ENCODE measurements at places on chromosomes 6 and 20.

- no peak for DNase-seq
Observed at GRCh38 chr6:158358450-158359077, 46.3 kb downstream of the TULP4 start.

- no peak for DNase-seq
Observed at GRCh38 chr20:58421497-58421850, 32.4 kb downstream of the VAPB start.

DNA sequence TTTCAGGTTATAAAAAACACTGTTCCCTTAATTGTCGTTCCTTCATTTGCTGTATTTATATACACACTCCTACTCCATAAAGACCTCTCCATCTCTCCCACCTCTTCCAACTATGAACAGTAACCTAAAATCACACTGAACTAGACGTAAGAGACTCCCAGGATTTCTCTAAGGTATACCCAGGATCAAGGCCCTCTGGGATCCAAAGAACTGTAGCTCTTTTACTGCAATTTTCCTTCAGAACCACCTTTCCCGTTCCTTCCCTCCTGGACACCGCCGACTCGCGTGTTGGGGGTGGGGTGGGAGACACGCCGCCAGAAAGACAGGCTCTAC is 680 bp downstream of the LATS1 start:
- no peak for DNase-seq

- DNase-seq: no peak
Observed at GRCh38 chr6:3751077-3751729, at the start of gene PXDC1. Gene PXDC1, minus strand, starts transcription at chr6:3751713. Its CDS starts 182 bp downstream, at chr6:3751531.

- DNase-seq: no peak
Observed at GRCh38 chr6:148997865-148998264, 251.0 kb downstream of the UST start.

DNA sequence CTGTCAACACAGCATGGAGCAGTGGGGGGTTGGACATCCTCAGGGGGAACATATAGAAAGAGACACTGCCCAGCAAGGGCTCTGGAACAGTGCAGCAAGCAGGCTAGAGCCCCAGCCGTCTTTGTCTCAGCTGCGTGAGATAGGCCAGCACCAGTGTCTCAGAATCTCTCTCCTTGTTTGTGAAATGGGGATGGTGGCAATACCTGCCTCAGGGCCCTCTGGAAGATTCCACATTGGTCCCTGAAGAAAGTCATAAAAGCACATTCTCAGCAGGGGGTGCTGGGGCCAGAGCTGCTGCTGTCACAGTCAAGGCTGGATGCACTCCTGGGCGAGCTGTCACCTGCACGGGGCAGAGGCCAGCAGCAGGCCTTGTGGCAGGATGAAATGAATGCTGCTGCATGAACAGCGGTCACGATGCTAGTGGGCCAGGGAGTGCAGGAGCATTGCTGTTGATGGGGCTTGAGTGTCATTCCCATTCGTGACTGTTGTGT is 121.7 kb downstream of the SYCP2 start:
- peak; percentile 61 for DNase-seq

GRCh38 chr6:128167552-128167951 is 266.7 kb upstream of the THEMIS start:
- DNase-seq: no peak

GRCh38 chr6:112833581-112834131 is 486.5 kb downstream of the RFPL4B start:
- no peak for DNase-seq

DNA sequence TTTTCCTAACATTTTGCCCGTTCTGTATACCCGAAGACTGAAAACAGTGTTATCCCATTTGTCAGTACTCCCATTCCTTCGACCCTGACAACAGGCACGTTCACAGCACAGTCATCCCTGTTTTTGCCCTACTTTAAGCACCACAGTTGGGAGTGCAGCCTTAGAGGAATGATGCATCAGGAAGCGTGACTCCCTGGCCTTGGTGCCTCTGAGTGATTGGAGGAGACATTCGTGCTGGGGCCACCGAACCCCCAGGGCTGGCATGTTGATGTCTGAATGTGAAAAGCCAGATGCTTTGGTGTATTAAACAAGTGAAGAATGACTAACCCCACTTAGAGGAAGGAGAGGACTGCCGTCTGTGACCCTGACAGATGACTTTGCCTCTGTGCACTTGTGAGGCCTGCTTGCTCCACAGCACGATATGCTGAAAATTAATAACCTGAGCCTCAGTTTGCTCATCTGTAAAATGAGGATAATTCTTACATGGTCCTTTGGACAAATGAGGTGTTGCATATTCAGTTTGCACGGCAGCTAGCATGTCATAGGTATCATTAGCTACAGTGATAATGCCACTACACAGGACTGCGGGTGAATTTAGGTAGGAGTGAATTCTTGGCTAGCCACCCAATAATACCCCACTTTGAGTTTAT is 36.0 kb downstream of the STK35 start:
- no peak for DNase-seq

DNA sequence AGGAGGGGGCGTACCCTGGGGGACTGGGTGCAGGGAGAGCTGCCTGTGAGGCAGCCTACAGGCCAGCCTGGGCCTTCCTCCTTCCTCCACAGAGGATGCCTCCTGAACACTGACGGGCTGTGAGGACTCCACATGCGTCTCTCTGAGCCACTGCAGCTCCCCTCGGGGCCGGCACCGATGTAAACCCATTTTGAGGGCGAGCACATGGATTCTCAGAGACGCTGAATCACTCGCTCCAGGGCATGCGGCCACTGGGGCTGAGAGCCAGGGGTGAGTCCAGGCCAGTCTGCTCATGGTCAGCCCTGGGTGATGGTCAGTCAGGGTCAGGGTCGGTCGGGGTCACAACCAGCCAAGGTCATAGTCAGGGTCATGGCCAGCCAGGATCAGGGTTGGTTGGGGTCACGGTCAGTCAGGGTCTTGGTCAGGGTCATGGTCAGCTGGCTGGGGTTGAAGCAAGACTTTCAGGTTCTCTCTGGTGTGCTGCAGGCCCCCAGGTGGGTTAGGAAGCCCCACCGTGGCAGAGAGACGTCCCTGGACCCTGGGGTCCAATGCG is 14.7 kb upstream of the RBBP8NL start:
- no peak for DNase-seq

DNA sequence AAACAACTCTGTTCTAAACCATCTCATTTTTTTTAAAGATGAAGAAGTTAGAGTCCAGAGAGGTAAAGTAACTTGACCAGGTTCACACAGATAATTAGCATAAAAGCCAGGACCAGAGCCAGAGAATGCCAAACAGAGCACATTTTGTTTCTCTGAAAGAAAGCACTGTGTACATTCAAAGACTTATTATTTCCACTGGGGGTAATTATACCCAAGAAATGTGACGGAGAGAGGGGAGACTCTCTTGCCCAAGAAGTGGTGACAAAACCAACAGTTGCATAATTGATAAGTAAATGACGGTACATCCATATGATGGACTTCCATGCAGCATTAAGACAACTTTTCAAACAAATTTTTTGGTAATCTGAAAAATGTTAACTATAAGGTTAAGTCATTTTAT is 111.6 kb downstream of the RTN4IP1 start:
- DNase-seq: no peak

- DNase-seq: no peak
Observed at GRCh38 chr6:132812255-132812732, 2.1 kb upstream of the RPS12 start.

DNA sequence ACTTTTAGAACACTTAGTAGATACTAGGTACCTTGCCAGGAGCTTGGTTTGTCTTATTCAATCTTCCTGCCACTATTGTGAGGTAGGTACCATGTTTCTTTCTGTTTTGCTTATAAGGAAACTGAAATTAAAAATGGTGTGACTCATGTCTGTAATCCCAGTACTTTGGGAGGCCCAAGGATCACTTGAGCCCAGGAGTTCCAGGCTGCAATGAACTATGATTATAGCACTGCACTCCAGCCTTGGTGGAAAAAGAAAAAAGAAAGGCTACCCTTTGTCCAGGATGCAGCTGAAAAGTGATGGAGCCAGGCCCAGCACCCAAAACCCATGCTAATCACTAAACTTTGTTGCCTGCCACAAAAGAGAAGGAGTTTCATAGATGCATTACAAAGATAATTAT is 34.1 kb upstream of the LAMA4 start:
- DNase-seq: no peak

- no peak for DNase-seq
Observed at GRCh38 chr6:128186729-128187128, 285.9 kb upstream of the THEMIS start.

DNA sequence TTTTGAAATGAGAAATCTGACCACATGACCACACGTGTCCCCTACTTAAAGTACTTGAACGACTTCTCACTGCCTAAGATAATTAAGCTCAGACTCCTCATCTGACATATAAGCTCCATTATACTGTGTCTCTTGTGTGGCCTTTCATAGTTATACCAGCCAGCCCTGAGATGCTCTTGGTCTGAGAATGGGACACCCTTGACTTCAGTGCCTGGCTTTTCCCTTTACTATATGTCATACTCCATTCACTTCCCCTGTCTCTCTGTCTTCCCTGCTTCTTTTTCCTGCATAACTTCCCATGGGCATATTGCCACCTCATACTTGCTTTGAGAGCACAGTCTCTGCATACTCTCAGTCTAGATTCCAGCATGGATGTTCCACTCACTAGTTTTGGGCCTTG is 53.4 kb upstream of the TINAG start:
- no peak for DNase-seq

DNA sequence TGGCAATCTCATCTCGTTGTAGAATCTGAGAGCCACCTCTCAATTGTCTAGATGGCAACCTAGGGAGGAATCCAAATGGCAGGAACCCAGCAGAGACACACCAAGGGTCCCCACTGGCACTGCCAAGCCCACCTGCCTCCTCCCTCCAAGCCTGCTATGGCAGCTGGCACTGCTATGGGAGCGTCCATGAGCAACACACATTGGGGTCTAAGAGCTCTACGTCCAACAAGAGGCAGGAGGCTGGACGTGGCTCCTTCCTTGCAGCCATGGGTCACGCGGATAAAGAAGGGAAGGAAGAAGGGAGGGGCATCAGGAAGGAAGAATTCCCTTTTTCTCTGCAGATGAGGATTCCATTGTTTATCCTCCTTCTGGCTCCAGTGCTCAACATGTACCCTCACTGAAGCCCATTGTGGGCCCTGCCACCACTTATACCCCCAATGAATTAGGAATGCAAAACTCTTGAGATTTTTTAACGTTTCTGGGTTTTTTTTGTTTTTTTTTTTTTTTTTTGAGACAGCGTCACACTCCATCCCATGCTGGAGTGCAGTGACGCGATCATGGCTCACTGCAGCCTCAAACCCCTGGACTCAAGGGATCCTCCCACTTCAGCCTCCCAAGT is 17.3 kb downstream of the ATP9A start:
- DNase-seq: no peak

- DNase-seq: no peak
Observed at GRCh38 chr6:119542037-119542436, 192.5 kb upstream of the MAN1A1 start.
